ENCODE measurements at places on chromosomes 11 and 22.

- peak; percentile 65 for DNase-seq
Measured at GRCh38 chr22:50473088-50473487, 1.7 kb downstream of the SBF1 start.

DNA sequence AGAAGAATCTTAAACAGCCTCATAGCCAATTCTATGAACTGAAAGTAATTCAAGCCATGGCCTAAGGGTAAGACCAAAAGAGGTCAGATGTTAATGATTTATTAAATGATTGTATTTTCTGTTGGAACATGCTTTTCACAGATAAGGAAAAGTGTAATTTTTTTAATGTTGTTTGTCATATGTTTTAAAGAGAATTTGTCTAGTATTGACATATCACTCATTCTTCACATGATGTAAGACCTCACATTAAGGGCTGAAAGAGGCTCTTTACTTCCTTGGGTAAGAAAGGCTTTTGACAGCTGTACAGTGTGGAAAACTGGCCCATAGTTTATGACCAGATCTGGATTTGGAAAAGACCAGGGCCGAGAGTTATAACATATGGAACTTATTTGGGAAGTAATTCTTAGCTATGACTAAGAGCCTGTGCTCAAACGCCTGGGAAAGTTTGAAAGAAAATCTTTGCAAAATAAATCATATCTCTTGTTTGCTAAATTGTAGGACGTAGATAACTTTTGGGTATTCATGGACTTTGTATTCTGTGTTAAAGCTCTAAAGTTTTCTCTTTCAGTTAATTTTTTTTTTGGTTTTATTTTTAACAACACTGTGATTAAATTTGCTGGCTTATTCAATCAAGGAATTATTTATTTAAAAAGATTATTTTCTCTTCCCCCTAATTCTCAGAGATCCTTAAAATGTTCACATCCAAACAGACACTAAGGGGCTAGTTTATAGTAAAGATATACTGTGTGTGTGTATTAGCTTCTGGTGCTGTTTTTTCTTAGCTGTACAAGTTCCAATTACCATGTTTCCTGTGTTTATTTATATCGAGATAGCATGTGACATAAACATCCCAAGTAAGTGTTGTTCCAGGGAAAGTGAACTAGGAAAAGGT, 162.2 kb downstream of the ARHGAP42 start:
- no peak for DNase-seq

- peak; percentile 59 for DNase-seq
Measured at GRCh38 chr22:25282671-25283561, 63.5 kb downstream of the CRYBB2 start.

- DNase-seq, result no peak
Measured at GRCh38 chr11:72974487-72975205, 160.4 kb downstream of the ATG16L2 start.

GRCh38 chr11:61839742-61840141, 11.6 kb downstream of the FADS2 start:
- DNase-seq, result no peak

GRCh38 chr11:130400781-130401483, 27.5 kb downstream of the ADAMTS8 start:
- DNase-seq, result no peak

DNA sequence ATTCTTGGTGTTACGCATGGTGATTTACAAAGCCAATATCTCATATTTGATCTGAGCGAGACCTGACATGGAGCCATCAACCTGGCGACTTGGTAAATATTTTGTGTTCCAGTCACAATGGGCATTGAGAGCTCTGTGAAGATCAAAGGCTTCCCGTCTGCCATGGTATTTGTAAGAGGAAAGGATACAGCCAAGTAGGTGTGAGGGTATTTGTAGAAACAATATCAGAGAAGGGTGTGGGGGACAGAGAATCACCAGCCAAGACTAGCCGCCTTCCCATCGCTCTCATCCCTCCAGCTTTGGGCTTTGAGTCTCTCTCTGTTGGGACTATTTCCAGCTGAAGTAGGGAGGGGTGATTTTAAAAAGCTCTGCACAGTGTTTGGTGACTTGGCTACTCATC, 173.4 kb upstream of the BDNF start:
- no peak for DNase-seq

GRCh38 chr11:1158681-1159487, 1.1 kb downstream of the MUC5AC start:
- DNase-seq, result peak; percentile 19

DNA sequence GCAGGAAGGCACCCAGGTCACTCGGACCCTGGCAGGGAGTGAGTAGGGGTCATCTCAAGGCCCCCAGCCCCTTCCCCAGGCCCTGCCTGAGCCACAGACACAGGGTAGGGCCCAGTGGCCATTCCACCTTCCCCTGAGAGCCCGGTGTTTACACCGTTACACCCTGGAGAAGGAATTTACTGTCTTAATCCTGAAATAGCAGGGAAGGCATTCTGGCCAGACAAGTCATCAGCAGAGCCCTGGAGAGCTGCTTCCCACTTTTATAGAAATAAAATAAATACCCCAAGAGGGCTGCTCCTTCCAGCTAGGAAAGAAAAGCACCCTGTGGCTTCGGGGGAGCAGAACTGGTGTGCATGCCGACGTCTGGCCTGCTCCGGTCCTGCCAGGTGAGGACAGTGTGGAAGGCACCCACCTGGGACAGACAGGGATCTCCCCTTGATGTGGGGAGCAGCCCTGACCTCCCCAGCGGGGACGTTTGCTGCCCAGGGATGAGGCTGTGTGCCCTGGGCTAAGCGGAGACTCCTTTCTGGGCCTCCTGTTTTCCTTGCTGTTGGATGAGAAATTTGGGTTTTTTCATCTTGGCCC, 180.0 kb downstream of the MN1 start:
- no peak for DNase-seq

GRCh38 chr11:118000850-118001228, 14.6 kb downstream of the IL10RA start:
- no peak for DNase-seq

DNA sequence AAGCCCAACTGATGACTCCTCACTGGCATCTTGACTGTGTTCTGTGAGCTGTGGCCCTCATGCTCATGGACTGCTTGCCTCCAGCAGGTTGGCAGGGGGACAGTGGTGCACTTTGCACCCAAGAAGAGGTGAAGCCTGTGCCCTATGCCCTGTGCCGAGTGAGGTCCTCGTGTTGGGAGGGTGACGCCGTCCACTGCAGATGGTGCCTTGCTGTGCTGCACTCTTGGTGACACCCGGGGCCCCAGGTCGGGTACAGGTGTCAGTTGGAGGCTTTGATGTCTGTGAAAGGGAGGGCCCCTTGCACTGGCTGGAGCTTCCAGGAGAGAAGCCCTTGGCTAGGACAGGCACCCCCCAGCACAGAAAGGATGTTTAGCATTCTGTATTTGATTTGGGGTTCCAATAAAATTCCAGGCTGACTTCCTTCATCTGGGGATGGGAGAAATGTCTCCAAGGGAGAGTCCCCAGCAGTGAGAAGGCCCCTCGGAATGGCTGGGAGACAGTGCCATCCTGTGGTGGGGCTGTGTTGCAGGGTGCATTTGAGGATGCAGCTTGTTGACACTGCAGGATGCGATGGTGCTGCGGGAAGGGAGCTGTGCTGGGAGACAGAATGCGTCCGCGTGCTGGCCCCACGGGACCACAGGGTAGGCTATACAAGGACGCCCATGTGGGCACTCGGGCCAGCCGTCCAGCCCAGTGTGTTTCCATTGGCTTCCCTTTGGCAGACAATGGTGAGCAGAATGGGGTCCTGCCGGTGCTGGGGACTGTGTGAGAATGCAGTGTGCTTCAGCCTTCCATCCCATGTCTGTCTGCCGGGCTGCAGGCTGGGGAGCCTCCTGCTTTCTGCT, 2.5 kb upstream of the ZDHHC8 start:
- peak; percentile 73 for DNase-seq

DNA sequence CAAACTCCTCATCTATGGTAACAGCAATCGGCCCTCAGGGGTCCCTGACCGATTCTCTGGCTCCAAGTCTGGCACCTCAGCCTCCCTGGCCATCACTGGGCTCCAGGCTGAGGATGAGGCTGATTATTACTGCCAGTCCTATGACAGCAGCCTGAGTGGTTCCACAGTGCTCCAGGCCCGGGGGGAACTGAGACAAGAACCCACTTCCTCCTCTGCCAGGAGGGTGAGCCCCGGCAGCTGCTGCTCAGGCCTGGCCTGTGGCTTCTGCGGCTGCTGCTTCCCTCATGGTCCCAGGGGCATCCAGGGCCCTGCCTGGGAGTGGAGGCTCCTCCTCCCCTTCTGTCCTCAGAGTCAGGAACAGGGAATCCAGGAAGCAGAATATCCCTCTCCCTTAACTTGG, 98.4 kb downstream of the ZNF280B start:
- peak; percentile 69 for DNase-seq

DNA sequence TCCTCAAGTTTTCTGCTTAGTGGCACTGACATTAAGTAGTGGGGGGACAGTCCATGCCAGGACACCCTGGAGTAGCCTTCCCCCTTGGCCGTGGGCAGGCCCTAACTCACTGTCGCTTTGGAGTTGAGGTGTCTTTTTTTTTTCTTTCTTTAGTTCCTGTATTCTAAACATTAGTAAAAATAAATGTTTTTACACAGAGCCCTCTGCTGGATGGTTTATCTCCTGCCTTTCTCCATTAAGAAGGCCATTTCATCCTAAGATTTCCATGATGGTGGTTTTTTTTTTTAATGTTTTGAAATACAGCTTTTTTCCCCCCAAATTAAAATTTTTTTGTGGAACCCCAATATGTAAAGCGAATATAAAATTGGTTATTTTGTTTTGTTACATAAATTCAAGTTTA, 1.8 kb upstream of the TIGD3 start:
- no peak for DNase-seq

- no peak for DNase-seq
Measured at GRCh38 chr11:122097419-122098001, 18.5 kb downstream of the BLID start.

GRCh38 chr11:65505466-65506289, 6.8 kb downstream of the MALAT1 start:
- no peak for DNase-seq

GRCh38 chr22:21602579-21602978, 27.2 kb downstream of the YDJC start:
- no peak for DNase-seq

- DNase-seq, result peak; percentile 81
Measured at GRCh38 chr11:57248780-57249383, 11.8 kb upstream of the APLNR start.

DNA sequence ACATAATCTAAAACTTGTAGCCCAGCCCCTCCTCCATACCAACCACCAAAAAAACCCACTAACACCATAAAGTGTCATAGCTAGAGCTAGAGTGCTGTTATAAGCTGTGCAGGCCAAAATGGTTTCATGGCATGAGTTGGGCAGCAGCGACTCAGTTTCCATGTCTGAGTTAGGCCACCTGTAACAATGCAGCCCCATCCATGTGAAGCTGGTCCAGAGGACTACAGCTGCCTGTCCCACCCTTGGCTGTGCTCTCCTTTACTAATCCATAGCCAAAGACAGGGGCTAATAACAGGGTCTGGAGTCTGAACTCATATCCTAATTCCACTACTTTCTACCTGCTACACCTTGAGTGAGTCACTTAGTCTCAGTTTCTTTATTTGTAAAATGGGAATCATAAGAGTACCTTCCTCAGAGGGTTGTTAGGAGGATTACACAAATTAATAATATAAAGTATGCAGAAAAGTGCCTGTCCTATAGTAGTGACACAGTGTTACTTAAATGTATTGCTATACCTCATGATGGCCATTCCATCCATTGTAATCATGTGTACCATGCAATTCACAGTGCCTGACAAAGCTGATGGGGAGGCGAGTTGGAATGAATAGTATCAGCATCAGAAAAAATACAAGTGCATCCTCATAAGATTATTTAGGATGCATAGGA, 20.6 kb downstream of the KCNQ1OT1 start:
- no peak for DNase-seq

DNA sequence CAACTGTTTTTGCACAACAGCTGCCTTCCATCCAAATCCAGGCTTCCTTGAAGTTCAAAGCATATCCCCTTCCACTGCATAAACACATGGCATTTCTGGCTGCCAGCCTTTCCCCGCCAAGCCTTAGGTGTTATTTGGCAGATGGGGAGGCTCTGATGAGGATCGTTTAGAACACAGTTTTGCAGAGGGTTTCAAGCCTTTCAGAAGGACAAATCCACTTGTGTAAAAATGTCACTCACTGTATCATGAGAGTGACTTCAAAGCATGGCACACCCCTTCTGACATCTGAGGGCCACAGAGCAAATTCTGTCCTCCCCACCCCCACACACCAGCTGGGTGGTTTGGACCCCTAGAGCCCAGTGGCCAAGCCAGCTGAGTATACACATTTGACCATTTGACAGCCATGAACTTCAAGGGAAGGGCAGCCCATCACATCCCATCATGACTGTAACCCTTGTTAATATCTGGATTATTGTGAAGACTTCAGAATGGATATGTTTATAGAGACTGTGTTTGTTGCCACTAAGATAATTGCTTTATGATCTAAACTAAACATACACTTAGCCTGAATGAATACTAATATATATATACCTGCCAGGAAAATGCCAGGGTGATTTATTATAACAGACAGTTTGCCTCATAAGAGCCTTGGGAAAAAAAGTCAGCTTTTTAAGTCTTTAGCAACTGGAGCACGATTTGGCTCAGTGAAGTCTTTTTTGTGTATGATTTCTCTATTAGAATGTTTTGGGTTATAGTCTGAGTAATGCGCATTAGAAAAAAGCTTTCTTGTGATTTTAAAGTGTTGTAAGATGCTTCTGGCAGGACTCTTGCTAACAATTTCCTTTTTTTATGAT, 31.9 kb downstream of the FBLN1 start:
- no peak for DNase-seq

DNA sequence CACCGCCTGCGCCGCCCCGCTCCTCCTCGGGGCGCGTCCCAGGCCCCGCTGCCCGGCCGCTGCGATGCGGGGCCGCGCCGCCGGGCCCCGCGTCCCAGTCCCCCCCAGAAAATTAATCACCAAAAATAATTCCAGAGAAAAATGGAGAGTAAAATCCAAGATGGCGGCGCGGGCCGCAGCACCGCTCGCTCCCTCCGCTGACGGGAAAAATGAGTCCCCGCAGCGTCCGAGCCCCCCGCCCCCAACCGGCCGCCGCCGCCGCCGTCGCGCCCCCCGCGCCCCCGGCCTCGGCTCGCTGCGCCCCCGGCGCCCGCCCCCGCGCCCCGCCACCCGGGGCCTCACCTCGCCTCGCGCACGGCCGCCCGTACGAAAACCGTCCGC, at the start of gene KMT5B:
KMT5B (minus strand) TSS at position 162 of the 381 bp plus-strand sequence. CDS start 23,220 bp downstream, outside the sequence.
- no peak for DNase-seq

GRCh38 chr11:122861631-122862030, 20.9 kb upstream of the JHY start:
- no peak for DNase-seq

- no peak for DNase-seq
Measured at GRCh38 chr11:69192301-69192721, 36.6 kb downstream of the SMIM38 start.

GRCh38 chr11:69661413-69661715, 13.8 kb downstream of the LTO1 start:
- peak; percentile 9 for DNase-seq

- peak; percentile 36 for DNase-seq
Measured at GRCh38 chr11:76918941-76919386, 58.2 kb downstream of the ACER3 start.

Data from D341Med (cell line).